ENCODE measurements at places on chromosomes 13 and 19.

DNA sequence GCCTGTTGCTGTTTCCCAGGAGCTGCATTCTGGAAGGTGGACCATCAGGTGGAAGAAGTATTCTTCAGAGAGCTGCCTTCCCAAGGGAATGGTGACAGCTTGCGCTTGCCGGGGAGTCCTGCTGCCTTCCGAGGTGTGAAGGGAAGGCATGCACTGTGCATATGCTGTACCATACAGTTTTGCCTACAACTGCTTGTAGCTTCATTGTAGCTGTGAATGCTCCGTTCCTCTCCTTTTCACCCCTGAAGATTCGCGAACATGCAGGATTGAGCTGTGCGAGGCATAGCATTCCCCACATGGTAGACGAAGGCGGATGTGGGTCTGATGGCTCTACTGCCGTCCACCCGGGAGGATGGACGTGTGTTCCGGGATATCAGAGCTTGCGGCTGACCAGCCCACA lies 243.2 kb upstream of the TSHZ3 start:
- DNase-seq: no peak

DNA sequence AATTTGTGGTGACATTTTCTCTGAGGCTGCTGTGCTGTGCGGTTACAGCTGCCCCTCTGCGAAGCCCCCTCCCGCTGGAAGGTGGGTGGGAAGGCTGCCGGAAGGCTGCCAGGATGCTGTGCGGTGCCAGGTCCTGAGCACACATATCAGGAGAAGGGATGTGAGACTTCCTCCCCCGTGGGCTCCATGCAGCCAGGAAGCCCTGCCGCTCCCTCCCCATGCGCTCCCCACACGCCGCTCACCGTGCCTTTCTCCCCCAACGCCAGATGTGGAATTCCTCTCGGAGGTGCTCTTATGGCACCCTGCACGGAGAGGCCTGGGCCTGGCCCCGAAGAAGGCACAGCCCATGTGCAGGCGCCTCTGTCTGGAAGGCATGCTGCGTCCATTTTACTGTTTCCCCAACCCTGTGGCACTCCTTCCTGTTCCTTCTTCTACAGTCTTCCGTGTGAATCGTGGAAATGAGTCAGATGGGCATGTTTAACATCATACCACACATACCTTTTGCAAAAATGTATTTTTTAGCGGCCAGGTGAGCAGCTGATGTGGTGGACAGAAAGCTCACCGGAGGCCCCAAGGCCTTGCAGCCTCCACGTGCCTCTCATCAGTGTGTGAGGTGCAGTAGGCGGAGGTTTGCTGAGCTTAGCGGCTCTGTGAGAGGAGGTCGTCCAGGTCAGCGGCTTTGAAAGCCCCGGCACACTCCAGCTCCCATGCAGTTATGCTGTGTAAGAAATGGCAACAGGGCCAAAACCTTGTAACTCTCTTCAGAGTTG lies 88.0 kb downstream of the ATP11A start:
- DNase-seq: no peak

- no peak for DNase-seq
These were observed 13.0 kb upstream of the JUND start for GRCh38 chr19:18294467-18294864.

DNA sequence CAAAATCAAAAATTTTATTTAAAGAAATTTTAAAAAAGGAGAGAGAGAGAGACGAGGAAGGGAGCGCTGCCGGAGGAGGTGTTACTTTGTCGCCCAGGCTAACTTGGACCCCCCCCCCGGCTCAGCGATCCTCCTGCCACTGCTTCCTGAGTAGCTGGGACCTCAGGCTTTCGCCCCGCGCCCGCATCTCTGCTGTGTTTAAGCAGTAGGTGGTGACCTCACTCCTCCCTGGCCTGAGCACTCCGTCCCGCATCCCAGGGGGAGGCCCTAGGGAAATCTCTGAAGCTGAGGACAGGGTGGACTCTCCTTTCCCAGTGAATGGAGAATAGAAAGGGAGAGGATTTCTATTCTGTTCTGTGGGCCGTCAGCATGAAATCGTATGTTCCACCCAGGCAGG lies 485 bp upstream of the ZNF845 start:
- DNase-seq: peak; percentile 32

DNA sequence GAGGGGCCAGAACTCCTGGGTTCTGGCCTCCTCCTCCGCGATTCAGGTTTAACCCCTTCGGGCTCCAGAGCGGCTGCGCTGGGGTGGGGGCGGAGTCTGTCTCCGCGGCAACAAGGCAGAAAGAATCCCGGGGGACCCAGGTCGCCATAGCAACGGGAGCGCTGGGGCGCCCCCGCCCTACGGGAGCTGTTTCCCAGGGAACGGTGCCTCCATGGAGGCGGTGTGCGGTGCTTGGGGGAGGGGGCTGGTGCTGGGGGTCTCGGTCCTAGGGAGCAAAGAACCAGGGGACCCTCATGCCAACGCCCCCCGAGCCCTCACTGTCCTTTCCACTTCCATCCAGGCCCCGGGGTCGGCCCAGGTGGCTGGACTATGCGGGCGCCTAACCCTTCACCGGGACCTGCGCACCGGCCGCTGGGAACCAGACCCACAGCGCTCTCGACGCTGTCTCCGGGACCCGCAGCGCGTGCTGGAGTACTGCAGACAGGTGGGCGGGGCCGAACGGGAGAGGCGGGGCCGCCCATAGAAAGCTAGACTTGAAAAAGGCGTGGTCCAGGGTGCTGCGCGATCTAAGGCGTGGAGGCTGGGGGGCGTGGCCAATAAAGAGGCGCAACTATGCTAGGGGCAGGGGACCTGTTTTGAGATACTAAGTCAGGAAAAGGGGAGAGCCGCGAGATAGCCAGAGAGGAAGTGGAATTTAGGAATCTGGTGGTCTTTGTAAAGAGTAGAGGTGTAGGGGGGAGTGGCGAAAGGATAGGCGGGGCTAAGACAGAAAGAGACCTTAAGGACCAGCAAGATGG lies 1.2 kb downstream of the APLP1 start:
- peak; percentile 75 for DNase-seq

- no peak for DNase-seq
These were observed 153.3 kb downstream of the SIPA1L3 start for GRCh38 chr19:38060331-38060730.

DNA sequence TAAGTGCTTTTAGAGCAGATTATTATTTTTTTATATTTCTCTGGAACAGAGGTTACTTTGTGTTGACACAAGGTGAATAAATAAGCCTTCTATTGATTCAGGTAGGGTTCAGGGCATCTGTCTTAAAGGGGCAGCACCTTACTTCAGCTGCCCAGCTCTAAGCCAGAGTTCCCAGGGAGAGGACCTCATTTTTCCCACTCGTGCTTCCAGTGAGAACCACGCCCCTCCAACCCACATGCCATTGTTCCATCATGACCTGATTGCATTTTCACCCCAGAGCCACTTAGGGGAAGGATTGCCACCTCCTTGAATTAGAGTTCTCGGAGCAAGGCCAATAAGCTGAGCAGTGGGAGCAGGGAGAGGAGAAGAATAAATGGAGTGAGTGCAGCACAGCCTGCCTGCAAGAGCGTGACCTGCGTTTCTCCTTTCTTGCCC lies 104.3 kb upstream of the FRY start:
- no peak for DNase-seq

- DNase-seq: peak; percentile 26
These were observed 28.4 kb downstream of the TMTC4 start for GRCh38 chr13:100646030-100646673.

- DNase-seq: no peak
These were observed 243.4 kb downstream of the NHLRC3 start for GRCh38 chr13:39281539-39282150.

DNA sequence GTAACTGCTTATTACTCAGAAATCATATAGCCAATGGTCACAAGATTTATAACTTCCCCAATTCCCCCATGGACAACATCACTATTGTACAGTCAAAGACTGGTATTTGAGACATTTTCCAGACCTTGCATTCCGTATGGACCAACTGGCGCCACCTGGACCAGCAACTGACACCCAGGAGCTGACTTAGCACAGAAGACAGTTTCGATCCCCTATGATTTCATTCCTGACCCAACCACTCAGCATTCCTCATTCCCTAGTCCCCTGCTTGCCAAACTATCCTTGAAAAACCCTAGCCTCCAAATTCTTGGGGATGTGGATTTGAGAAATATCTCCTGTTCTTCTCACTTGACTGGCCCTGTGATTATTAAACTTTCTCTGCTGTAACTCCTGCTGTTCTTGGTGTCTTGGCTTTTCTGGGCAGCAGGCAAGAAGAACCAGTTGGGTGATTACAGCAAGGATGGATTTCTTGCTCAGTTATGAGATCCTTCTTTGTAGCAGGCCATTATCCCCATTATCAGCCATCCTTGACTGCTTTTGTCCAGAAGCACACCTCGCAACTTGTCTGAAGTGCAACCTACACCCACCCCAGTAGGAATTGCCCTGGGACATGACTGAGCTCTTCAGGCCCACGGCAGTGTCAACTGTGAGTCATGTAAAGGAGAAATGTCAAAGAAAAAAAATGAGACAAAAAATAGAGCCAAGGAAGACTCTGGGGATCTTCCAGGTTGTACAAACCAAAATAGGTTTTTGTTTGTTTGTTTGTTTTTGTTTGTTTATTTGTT lies 13.7 kb upstream of the MAP3K10 start:
- no peak for DNase-seq

- DNase-seq: no peak
These were observed 35.6 kb downstream of the NDFIP2 start for GRCh38 chr13:79516595-79516994.

GRCh38 chr19:37218592-37218935 lies 550 bp downstream of the ZNF383 start:
- peak; percentile 14 for DNase-seq

All from AG20443 (cell line).